ENCODE measurements at places on chromosomes 12 and 14.
A peak's percentile ranks its signal among the peaks of the same experiment; 100 is the strongest.

DNA sequence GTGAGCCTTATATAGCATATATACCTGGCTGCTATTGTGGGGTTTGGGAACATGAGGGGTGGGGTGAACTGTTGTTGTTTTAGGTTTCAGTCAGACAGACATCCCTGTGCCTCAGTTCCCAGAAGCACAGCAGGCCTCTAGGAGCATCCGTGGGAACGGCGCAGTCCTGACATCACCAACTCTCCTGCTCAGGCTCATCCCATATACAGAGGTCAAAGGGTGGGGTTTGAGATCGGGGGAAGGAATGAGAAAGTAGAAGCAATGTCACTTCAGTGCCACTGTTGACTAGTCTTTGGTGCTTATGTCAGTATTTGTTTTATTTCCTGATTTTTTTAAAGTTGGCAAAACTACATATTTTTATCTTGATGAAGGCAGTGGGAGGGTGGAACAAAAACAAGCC lies 43.1 kb upstream of the A2ML1 start:
- no peak for DNase-seq

GRCh38 chr14:99950181-99950580 lies 115.0 kb upstream of the EVL start:
- no peak for DNase-seq

- no peak for DNase-seq
Measured at GRCh38 chr14:89775946-89776345, 178.6 kb downstream of the EFCAB11 start.

GRCh38 chr12:52837781-52838608 lies 3.9 kb upstream of the KRT79 start:
- DNase-seq, result no peak

DNA sequence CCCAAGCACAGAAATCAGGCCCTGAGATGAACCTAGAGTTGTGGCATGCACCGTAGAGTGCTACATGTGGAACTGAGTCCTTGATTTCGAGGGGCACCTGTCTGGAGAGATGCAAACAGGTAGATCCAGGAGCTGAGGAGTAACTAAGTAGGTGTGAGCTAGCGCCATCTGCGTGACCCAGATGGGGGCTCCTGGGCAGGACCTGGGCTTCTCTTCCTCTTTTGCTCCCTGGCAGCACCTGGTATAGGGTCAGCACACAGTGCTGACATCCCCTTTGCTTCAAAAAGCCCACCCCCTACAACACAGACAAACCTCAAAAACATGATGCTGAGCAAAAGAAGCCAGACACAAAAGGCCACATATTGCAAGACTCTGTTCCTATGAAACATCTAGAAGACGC lies 65.8 kb downstream of the PITPNM2 start:
- DNase-seq, result no peak

DNA sequence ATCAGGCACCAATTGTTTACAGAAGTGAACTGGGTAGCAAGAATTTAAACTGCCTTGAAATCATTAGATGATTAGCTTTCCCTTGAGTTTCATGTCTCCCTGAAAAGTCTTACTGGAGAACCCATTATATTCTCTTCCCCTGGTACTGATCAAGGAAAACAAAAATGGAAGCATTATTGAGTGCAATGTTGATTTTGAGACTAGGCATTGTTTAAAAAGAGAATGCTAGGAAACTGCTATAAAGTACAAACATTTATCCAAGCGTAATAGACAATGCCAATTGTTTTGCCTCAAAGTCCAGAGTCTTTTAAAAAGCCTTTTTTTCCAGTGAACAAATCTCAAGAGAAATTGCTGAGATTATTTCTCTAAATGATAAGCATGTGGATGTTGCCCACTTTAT lies 197.0 kb downstream of the CCER1 start:
- DNase-seq, result no peak

- peak; percentile 61 for DNase-seq
Measured at GRCh38 chr12:64714551-64714968, 44.6 kb downstream of the GNS start.

DNA sequence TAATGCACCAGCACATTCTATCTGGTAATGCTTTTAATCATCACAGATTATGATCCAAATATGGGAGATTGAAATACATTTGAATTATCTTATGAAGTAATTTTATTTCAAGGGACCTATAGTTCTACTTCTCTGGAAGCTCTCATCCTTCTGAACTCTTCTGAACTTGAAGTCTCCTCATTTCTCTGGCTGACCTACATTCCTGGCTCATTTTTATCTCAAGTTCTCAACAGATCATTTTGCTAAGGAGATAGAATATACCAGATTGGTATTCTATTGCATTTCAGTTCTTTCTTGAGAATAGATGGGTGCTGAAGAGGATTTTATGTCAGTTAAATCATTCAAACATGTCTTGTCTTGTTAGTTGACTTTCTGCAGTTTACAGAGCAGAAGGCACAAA lies 7.9 kb downstream of the HMGA2 start:
- no peak for DNase-seq

- peak; percentile 34 for DNase-seq
Measured at GRCh38 chr12:116087399-116087798, 190.1 kb downstream of the MED13L start.

- DNase-seq, result no peak
Measured at GRCh38 chr14:74551431-74552371, 58.1 kb downstream of the ISCA2 start.

DNA sequence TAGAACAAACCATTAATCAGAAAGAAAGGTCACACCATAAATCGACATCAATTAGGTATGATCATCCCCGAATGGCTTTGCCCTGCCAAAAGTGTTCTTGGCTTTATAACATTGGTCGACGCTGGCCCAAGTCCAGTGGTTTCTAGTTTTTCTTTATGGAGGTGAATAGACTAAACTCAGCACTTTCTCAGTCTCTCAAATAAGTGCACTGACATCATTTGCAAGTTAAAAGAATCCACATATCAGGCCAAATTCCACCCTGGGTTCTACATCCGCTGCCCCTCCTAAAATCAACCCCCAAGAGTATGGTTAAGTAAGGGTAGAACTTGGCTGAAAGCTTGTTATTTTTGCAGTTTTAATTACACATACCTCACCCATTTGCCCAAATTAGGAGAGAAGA lies 314.3 kb downstream of the C12orf75 start:
- DNase-seq, result no peak

- DNase-seq, result peak; percentile 87
Measured at GRCh38 chr12:12474931-12475795, 87.5 kb downstream of the DUSP16 start.
